ENCODE measurements at places on chromosomes 4 and X.

GRCh38 chr4:89703829-89704590 lies 133.0 kb downstream of the SNCA start:
- no peak for DNase-seq

DNA sequence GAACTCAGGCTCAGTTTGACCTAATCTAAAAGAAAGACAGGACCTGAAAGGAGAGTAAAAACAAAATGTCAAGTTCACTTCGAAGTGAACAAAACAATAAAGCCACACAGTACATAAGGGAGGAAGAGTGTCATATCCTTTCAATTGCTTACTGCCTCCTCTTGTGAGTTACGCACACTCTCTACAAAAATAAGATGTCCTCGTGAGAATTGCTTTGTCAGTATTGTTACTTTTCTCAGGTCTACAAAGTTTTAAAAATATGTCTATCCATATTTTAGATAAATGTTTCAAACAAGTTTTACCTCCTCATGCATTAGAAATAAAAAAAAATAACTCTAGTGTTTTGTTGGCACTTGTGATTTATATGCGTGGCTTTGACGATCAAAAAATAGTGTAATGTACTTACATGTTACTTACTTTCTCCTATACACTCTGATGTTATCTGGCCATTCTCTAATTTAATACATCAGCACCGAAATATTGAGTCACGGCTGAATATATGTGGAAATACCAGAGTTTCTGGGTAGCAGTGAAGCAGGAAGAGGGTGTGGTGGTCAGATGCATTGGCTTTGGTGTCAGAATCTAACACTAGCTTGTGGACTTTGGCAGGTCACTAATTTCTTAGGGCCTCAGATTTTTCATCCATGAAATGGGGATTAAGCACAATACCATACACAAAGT lies 8.1 kb upstream of the MRPL1 start:
- no peak for DNase-seq

GRCh38 chrX:110675886-110676285 lies 119.7 kb downstream of the CHRDL1 start:
- no peak for DNase-seq

GRCh38 chr4:134328741-134329140 lies 127.2 kb upstream of the PABPC4L start:
- no peak for DNase-seq

DNA sequence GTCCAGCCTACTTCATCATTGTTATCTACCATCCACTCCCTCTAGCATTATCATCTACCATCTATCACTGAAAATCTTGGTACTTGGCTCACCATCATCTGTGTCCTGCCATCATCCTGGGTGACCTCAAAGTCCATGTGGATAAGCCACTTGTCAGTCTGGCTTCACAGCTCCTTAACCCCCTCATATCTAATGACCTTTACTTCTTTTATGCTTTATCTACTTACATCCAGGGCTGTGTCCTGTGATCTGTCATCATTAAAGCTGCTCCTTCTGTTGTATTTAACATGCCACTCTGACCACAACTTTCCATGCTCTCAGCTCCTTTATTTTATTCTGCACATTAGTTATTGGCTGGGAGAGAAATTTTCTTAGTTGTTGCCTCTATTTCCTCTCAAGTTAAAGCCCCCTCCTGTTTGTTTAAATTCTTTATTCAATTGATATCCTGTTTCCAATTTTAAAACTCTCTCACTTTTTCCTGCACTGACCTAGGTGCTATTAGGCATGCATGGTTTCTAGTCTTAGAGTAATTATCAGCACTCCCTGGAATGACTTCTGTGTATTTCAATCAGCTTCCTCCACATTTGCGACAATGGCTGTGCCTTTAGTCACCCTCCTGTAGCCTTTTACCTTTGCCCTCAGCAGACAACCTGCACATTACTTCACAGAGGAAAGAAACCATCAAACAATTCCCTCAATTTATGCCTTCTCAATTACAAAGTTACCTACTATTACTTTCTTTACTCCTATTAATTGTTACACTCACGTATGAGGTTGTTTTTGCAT lies 8.1 kb upstream of the FABP2 start:
- DNase-seq, result no peak

DNA sequence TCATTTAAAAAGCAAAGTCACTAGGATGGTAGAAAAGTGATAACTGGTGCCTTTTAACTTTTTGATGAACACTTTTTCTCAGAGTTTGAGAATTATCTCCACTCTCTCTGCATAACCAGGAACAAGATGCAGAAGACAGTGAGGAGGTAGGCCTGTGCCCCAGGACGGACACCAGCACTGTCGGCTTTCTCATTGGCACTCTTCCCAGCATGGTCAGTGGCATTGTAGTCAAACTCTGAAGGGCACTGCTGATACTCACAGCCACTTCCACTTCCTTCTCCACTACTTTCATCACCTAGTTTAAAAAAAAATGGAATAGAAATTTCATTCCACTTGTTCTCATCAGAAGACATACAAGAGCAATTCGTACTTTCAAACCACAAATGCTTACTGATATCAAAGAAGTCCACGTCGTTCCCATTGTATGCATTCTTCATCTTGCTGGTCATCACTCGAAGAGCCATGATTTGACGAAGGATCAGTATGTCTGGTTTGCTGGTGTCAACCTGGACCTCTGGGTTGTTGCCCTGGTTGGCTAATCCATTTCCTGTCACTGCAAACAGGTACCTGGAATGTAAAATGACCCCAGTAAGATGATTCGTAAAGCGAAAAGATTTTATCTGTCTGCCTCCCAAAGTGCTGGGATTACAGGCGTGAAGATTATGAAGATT lies 84.8 kb upstream of the TFDP3 start:
- no peak for DNase-seq

DNA sequence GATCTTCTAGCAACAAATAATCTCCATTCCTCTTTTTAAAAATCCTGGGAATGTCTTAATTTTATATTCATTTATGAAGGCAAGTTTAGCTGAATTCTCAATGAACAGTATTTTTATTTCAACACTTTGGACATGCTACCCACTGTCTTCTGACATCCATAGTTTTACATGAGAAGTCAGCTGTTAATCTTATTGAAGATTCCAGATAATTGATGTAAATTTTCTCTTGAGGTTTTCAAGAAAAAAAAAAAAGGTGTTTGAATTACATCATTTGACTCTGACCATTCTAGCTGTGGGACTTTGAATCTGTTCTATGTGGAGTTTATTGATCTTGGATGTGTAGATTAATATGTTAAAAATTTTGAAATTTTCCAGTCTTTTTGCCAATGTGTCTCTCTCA lies 28.0 kb downstream of the PDHA2 start:
- DNase-seq, result no peak

DNA sequence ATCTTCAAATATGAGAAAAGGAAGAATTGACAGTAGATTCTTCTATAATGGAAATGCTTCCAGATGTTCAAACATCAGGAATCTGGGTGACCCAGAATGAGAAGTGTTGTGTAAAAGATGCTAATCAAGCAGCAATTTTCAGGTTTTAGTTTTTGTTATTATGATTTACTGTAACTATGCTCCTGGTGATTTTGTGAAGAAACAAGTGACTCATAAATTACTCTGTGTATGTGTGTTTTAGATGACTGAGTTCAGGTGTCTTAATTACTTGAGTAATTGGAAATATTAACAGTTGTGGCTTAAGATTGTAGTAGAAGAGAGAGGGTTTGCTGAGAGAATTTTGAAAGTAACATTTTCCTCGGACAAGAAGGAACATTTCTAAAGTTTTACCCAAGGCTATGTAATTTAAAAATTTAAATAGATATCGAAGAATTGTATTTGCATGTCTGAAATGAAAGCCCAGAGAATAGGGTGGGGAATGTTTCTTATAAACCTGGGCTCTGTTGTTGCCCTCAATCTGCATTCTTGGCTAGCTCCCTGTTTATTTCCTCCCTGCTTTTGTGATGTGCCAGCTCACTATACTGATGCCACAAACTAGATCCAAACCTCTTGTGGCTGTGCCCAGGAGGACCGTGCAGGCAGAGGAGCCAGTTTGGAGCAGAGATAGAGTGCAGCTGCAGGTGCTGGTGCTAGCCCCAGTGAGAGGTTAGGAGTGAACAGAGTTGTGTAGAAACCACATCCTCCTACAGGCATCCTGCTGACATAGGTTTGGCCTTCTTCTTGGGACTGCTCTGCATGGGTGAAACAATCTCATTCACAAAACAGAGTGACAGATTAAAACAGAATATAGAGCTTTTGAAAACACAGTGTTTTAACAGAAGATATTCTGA lies 25.4 kb upstream of the TNIP3 start:
- DNase-seq, result no peak

DNA sequence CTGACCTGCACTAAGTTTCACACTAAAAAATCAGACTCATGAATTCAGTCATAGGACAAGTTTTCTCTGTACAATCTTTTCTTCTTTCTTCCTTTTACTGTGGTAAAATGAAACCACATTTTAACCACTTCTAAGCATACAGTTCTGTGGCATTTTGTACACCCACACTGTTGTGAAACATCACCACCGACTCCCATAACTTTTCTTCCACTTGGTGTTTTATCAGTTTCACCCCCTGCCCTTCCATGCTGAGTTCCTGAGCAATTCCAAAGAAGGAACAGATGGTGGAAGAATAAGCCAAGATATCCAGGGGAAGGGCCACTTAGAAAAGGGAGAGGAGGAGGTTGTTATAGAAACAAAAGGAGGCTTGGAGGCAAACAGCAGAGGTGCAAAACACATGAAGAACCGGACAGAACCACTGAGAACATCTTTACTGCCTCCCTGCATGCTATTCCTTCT lies 22.6 kb downstream of the SLC25A4 start:
- DNase-seq, result no peak

GRCh38 chr4:90317785-90318184 lies 190.6 kb downstream of the CCSER1 start:
- no peak for DNase-seq

- DNase-seq, result no peak
Measured at GRCh38 chrX:2315434-2315833, 185.3 kb downstream of the DHRSX start.

GRCh38 chr4:58566260-58566659 lies 1456.1 kb upstream of the IGFBP7 start:
- no peak for DNase-seq

DNA sequence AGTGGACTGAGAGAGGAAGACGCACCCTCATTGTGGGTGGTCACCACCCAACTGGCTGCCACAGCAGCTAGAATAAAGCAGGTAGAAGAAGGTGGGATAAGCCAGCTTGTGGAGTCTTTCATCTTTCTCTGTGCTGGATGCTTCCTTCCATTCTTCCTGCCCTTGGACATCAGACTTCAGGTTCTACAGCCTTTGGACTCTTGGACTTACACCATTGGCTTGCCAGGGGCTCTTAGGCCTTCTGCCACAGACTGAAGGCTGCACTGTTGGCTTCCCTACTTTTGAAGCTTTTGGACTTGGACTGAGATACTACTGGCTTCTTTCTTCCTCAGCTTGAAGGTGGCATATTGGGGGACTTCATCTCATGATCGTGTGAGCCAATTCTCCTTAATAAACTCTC lies 33.5 kb downstream of the ADH6 start:
- DNase-seq, result no peak

DNA sequence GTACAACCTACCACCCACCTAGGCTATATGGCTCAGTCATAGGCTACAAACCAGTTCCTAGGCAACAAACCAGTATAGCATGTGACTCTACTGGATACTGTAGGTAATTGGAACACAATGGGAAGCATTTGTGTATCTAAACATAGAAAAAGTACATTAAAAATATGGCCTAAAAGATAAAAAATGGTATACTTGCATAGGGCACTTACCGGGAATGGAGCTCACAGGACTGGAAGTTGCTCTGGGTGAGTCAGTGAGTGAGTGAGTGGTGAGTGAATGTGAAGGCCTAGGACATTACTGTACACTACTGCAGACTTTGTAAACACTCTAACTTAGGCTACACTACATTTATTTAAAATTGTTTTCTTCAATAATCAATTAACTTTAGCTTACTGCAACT lies 139.2 kb upstream of the RBPJ start:
- no peak for DNase-seq

GRCh38 chr4:41366911-41367517 lies 110.3 kb downstream of the UCHL1 start:
- no peak for DNase-seq

GRCh38 chr4:183356173-183356830 lies 34.1 kb upstream of the CLDN24 start:
- DNase-seq, result no peak

GRCh38 chr4:168796362-168797106 lies 213.5 kb downstream of the CBR4 start:
- peak; percentile 52 for DNase-seq

DNA sequence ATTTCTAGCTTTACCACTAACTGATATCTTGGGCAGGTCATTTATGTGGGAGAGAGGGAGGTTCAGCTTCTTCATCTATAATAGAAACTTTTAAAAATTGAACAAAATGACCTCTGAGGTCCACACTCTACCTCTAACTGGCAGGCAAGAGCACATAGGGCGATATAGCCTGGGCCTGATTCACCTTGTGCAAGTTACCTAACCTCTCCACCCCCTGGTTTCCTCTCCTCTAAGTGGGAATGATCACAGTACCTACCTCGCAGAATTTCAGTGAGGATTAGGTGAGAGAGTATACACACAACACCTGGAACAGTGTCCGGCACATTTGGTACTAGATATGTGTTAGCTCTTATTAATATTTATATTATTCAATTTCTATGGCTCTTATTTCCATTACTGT lies 15.5 kb downstream of the KLB start:
- DNase-seq, result no peak

- DNase-seq, result peak; percentile 19
Measured at GRCh38 chr4:169492436-169493163, 119.8 kb downstream of the NEK1 start.

DNA sequence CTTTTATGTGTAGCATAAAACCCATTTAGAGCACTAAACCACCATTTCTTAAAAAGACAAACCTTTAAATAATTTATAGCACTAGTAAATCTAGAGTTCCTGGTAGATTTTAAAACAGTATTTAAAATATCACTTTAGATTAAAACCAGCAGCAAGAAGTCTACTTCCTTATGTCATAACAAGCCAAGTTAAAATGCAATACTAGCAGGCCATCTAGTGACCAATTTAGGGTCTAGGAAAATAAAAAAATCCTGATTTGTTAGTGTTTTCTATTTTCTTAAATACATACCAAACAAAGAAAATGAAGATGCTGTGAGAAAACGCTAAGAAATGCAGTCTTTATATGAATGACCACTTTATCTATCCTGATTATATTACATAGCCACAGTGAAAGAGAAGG lies 53.9 kb downstream of the PAPSS1 start:
- peak; percentile 41 for DNase-seq

DNA sequence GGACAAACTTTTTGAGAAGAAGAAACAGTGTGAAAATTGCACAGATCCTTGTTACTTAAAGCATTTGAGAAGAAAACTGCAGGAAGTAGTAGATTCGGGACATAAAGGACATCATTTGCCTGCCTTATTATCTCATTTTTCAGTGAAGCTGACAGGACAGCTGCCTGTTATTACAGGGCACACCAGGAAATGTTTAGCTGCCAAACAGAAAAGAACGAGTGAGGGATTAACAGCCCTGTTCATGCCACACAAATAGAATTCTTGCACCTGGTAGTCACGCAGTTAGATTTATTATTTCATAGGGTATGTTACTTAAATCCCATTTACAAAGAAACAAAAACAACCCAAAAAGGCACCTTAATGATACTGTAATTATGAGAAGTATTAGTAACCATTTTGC lies 100.6 kb downstream of the CHIC2 start:
- peak; percentile 54 for DNase-seq

- no peak for DNase-seq
Measured at GRCh38 chr4:107599841-107600240, 120.2 kb downstream of the PAPSS1 start.

- DNase-seq, result no peak
Measured at GRCh38 chrX:17531500-17531899, 156.5 kb downstream of the NHS start.

- DNase-seq, result no peak
Measured at GRCh38 chrX:69501429-69501828, 2.7 kb upstream of the NALF2 start.

GRCh38 chr4:67933038-67933437 lies 30.3 kb downstream of the TMPRSS11A start:
- DNase-seq, result no peak

All from LNCaP clone FGC (cell line).